Anterior cingulate cortex (tissue), 58 donors: ENCODE measurements at places on chromosomes 6 and 20.

DNA sequence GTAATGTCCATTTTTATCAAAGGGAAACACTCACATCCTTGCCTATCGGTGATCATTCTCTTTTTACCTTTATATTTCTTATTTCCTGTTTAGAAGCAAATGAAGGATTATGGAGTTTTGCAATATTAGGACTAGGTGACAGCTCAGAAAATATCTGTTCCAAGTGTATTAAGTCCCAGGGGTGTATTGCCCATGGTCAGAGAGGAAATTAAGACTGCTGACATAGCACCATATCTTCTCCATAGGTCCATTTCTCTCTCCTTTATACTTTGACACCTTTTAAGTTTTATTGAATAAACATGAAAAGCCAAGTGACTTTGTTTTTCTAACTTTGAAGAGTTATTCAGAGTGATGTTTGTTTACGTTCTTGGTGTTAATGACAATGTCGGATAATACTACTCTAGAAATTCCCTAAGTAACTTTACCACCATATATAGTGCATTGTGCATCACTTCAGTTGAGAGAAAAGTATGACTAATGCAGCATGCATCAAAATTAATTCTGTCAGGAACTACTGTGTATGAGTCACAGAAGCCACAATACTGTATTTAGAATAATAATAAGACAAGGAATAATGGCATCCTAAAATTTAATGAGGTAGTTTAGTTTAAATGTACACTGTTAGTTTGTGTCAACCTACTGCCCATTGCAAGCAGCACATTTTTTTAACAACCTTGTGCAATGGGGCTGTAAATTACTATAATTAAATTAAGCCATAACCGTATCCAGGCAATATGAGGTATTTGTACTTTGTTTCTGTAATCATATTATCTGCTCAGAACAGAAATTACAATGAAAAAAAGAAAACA, 474.4 kb upstream of the RNF217 start:
- no peak for DNase-seq

DNA sequence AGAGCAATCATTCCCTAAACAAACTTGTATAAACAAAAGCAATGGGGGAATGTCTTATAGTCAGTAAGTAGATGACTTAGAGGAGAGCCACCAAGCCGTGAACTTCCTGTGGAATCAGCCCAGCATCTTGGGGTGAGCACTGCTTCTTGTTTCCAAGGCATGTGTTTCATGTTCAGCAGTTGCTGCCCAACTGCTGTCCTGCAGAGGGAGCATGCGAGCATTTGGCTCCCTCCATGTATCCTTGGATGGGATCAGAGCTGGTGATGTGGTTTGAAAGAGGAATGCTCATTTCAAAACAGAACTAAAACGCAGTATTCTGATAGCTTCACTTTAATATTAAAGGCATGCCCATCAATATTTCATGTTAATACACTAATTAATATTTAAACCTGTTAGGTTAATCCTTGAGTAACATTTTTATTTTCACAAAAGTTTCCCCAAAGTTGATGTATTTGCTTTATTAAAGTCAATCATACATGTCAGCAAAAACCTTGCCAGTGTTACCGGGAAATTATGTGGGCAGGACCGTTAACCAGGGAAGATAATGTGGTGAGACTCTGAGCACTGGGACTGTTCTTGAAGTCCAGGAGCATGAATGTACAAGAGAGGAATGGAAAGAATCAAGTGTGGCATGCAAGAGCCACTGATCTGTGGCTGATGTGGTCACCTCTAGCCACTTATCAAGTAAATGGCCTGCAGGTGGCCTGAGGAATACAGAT, 172.1 kb upstream of the GGTLC1 start:
- DNase-seq: peak; percentile 30

GRCh38 chr20:49660912-49661311, 52.8 kb downstream of the B4GALT5 start:
- DNase-seq: no peak

GRCh38 chr6:11938285-11938890, 73.7 kb upstream of the HIVEP1 start:
- no peak for DNase-seq

DNA sequence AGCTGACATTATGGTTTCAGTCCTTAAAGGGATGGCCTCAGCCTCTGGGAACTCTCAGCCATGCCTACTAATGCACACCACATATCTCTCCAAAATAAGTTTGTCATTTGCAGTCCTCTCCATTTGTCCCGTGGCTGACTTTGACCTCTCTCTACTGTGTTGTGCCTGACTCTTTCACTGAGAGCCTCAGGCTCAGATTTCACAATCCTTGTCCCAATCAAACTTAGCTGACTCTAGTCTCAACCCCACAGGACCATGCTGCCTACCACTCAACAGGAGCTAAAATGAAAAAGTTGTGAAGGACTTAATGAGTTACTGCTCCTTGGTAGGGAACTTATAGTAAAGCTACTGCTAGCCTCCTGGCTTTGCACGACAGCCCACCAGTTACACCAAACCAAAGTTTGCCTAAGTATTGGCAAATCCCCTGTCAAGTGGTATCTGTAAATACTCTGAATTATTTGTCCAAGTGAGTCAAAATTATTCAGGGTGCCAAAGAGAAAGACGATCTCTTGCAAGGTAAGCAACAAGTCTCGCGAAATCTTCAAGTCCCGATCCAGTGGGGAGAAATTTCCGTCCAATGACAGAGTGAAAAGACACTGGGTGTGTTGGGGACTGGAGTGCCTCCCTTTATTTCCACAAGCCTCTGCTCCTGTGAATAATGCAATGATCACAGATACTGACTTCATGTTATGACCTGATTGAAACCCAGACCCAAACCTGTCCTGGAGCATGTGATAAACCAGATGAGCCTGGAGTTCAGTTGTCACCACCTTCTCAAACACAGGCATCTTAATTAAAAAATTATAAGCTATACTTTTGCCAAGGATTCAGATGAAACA, 124.4 kb upstream of the FOXQ1 start:
- no peak for DNase-seq

GRCh38 chr6:134168590-134169208, 116.3 kb upstream of the SLC2A12 start:
- DNase-seq: no peak

- no peak for DNase-seq
Measured at GRCh38 chr6:128069188-128069587, 168.3 kb upstream of the THEMIS start.

DNA sequence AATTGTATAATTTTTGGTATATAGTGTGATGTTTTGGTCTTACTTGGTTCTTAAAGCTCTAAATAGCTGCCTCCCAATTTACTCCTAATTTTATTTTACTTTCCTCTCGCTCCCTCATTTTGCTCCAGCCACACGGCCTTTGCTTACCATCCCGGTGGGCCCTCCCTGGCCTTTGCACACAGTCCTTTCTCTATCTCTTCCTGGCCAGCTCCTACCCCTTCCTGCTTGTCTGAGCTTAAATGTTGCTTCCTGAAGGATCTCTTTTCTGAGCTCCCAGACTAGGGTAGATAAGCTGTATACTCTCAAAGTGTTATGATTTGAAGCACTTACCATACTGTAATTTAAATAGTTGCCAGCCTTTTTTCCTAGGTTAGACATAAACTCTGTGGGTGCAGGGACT, 121.7 kb downstream of the UTRN start:
- no peak for DNase-seq

DNA sequence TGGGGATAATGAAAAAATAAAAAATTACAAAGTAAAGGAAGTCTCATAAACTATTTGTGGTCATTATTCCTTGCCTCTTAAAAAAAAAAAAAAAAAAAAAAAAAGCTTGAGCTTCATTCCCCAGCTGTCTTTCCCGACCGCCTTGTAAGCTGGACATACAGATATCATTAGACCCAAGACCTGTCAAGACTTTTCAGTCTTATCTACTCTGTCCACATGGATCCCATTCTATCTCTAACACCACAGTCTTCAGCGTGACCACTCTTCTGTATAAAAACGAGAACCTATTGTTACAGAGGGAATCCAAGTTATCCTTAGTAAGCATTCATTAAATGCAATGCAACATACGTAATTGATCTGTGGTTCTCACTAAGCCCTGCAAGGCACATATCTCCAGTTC, 423.5 kb downstream of the MEI4 start:
- DNase-seq: no peak
